ENCODE measurements at places on chromosomes 6 and 20.

DNA sequence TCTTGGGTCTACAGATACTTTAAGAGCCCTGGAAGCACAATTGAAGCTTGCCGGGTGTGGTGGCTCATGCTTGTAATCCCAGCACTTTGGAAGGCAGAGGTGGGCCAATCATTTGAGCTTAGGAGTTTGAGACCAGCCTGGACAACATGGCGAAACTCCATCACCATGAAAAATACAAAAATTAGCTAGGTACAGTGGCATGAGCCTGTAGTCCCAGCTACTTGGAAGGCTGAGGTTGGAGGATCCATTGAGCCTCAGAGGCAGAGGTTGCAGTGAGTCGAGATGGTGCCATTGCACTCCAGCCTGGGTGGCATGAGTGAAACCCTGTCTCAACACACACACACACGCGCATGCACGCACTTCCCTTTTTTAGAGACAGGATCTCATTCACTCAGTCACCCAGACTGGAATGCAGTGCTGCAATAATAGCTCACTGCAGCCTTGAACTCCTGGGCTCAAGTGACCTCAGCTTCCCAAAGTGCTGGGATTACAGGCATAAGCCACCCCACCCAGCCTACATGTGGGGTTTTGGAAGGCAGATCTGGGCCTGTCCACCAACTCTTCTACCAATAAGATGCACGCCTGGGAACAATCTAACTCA is 182.5 kb upstream of the JARID2 start:
- peak; percentile 43 for DNase-seq

- DNase-seq, result peak; percentile 21
These were observed 864.2 kb downstream of the KIF16B start for GRCh38 chr20:15708984-15709598.

DNA sequence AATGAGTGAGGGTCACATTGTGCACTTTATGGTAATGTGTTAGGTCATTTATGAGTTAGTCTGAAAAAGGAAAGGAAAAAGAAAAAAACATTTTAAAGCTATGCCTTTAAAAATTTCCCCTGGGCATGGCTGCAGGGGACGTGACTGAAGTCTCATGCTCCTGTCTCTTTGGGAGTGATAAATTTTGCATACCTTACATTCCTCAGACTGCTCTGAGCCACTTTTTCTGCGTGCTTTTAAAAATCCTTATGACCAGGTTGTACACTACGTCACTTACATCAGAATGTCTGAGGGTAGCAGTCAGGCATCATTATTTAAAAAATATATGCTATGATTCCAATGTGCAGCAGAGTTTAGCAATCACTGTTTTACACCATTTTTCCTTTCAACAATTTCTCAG is 121.2 kb downstream of the RFPL4B start:
- DNase-seq, result no peak

GRCh38 chr20:33312583-33312982 is 29.6 kb downstream of the BPIFB1 start:
- no peak for DNase-seq

- no peak for DNase-seq
These were observed 34.2 kb downstream of the FOXF2 start for GRCh38 chr6:1423578-1423977.

DNA sequence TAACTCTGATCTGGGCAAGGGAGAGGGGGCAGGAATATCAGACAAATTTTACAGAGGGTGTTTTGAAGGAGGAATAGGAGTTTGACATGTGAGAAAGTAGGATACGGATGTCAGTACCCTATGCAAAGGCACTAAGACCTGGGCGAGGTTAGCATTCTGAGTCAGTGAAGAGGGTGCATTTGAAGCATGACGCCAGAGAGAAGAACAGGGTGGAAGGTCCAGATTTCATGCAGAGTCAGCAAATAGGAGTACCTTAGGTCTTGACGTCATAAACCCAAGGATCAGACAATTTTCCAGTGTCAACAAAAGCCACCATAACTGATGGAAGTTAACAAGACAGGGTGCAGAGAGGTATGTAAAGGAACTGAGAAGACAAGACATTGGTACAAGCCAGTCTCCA is 839.2 kb downstream of the KIF16B start:
- DNase-seq, result no peak

DNA sequence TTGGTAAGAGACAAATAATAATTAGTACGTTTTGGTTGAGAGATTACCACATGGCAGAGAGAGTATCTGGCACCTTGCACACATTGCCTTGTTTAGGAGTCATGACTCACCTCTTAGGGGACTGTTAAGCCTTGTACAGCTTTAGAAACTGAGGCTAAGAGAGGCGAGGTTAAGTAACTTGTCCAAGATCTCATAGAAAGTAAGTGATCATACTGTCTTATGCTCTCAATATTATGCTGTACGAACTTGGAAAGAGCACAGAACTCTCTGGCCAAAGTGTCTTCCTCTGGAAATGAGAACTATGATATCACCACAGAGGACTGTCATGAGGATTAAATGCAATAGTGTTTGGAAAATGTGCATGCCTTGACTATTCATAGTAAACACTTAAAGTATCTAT is 249.0 kb downstream of the UTRN start:
- DNase-seq, result peak; percentile 26

GRCh38 chr6:166419286-166419685 is 36.5 kb upstream of the MPC1 start:
- DNase-seq, result peak; percentile 57

GRCh38 chr20:44809380-44810060 is 826 bp downstream of the RIMS4 start:
- DNase-seq, result no peak

GRCh38 chr6:7237653-7238188 is 75.3 kb downstream of the SSR1 start:
- peak; percentile 17 for DNase-seq

DNA sequence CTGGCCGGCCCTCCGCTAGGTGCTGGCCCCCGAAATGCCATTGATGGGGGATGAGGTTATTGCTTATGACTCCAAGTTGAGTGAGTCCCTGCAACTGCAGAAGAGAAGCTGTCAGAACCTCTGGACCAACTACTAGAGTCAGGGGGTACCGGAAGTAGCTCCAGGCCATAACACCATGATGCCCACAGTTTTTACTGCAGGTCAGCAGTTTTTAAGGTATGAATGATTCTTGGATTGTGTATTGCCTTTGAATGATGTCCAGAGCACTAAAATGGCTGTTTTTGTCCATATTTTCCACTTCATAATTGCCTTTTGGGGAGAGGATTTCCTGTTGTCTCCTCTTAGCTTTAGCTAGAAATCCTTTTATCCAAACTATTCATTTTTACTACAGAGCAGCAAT is 148.4 kb downstream of the PDE10A start:
- no peak for DNase-seq

DNA sequence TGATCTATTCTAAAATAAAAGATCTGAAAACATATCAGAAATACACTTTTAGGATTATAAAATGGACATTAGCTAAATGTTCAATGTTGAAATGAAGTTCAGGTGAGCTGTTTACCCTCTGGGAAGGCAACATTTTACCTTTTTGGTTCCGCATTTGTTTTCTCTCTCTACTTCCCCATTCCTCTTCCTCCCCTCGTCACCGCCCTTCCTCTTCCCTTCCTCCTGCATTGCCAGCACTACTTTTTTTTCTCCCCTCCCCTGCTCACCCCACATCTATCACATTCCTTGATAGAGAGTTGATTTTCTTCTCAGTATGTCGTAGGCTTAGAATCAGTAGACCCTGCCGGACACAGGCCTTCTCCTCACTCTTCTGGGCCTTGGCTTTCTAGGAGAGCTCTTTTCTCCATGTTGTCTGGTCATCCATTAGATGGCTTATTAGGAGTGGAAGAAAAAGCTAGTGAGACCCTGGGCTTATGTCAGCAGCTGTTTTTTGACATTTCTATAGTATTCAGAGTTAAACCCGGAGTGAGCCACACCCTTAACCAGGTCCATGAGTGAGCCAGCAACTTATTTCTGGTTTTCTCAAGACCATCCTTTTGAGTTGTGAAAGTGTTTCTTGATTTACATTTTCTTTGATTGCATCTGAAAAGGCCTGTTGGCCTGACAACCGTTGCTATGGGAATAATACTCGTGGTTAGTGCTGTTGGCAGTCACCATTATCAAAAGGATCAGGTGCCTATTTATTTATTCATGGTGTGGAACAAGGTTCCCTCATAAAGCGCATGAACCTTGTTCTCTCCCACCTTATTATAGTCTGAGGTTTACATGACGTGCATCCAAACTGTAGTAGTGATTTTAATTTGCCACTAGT is 90.9 kb downstream of the DTD1 start:
- peak; percentile 28 for DNase-seq

DNA sequence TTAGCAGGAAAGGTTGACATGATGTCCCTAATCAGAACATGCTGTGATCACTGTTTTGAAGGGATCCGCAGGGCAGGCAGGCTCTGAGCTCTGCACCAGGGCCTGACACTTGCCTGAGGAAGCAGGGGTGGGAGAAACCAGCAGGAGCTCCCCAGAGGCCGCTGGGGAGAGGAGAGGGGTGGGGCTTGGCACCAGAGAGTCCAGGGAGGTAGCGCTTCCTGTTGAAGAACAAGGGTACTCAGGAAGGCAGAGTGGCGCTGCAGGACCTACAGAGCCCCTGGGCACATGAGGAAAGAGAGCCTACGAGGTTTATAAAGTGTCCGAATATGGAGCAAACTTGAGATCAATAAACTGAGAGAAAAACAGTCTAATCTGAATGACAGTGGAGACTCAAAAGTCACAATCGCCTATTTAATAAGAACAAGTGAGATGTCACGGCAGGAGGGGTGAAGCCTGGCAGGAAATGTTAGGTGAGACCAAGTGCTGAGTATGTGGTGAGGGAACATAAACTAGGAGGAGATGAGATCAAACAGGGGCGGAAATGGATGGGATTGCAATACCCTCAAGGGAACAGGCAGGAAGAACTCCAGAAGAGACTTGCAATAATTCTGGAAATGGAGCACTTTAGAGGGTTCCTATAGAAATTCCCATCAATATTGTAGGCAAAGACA is 5.8 kb upstream of the TBXT start:
- DNase-seq, result peak; percentile 7

DNA sequence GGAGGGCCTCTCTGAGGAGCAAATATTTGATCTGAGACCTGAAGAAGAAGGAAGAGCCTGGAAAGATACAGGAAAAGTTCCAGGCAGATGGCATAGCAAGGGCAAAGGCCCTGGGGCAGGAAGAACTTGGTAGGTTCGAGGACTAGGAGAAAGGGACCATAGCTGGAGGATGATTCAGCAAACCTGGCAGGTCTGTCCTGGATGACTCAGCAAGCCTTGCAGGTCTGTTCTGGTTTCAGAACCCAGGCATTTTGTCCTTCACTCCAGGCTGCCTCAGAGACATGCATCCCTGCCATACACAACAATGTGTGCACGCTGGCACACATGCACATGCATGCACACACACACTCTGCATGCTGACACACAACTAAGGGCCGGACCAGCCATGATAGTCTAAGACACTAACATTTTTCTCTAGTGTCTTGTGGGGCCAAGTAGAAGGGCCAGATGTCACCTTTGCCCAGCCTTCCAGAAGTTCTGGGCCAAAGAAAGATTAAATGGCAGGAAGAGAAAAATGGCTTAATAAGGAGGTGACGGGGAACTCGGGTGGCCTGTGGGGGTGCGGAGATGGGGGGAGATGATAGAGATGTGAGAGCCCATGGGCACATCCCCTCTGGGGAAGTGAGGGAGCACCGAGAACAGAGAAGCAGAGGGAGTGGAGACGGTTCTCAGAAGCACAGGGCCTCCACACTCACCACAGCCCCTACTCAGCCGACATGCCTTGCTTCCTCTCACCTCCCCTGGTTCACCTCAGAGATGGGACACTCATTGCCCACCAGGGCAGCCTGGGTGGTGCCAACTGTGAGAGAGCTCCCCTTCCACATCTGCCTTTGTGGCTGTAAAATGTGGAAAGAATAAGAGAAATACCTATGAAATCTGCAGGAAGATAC is 15.4 kb upstream of the TRIB3 start:
- DNase-seq, result peak; percentile 57

GRCh38 chr6:134049586-134049985 is 2.8 kb downstream of the SLC2A12 start:
- DNase-seq, result no peak

- DNase-seq, result peak; percentile 99
These were observed 45.6 kb upstream of the RAB23 start for GRCh38 chr6:57267586-57268293.

- DNase-seq, result no peak
These were observed 308.2 kb downstream of the CD83 start for GRCh38 chr6:14425805-14426204.

- DNase-seq, result peak; percentile 56
These were observed 97.6 kb upstream of the STMND1 start for GRCh38 chr6:17004269-17004668.

GRCh38 chr6:70763754-70764510 is 96.2 kb downstream of the SMAP1 start:
- peak; percentile 5 for DNase-seq

GRCh38 chr6:124798942-124799496 is 163.2 kb upstream of the RNF217 start:
- DNase-seq, result peak; percentile 5

DNA sequence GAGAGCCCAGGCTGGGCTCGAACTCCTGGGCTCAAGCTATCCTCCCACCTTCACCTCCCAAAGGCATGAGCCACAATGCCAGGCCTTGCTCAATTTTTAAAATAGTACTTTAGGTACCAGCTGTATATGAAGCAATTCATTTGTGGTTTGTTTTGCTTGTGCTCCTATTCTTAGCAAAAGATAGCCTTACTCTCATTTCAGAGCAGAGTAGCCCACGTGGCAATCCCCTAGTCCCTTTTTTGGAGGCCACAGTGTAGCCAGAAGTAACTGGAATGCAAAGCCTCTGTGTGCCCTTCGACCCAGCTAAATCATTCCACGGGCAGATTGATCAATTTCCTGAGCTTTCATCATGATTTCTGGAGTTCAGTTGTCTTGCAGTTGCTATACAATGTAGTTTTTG is 372.2 kb downstream of the NRN1 start:
- DNase-seq, result no peak

DNA sequence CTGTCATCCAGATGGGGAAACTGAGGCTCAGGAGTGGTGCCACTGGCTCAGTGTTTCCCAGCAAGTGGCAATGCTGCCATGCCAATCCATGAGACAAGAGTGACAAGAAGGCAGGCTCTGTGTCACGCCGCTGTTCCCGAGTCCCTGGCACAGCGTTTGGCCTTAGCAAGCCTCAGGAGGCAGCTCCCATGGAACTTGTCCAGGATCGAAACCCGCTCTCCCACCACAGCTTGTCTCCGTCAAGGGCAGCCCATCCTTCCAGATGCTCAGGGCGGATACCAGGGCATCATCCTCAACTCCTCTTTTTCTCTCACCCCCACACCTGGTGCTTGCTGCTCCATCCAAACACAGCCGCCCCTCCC is 110.6 kb upstream of the PTPN1 start:
- DNase-seq, result no peak

DNA sequence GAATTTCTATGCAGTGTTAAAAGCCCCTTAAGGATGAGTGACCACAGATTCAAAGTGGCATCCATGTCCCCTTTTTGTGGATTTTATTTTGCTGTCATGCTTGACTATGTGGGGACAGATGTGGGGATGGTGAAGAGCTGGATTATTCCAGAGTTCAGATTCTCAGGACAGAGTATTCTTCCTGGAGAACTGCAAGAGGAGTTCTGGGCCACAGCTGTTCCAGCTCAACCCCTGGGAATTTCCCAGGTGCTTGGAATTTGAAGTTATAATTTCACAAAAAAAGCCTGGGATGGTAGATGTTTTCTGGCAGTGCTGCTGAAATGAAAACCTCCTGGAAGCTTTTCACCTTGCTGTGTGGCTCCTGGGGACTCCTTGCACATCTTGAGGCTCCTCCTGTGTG is 671.8 kb upstream of the MARCKS start:
- DNase-seq, result no peak
